ENCODE measurements at places on chromosomes 6 and 20.

GRCh38 chr6:108608453-108609275, 47.9 kb downstream of the FOXO3 start:
- DNase-seq: no peak

GRCh38 chr20:13270211-13270610, 49.1 kb downstream of the ISM1 start:
- no peak for DNase-seq

DNA sequence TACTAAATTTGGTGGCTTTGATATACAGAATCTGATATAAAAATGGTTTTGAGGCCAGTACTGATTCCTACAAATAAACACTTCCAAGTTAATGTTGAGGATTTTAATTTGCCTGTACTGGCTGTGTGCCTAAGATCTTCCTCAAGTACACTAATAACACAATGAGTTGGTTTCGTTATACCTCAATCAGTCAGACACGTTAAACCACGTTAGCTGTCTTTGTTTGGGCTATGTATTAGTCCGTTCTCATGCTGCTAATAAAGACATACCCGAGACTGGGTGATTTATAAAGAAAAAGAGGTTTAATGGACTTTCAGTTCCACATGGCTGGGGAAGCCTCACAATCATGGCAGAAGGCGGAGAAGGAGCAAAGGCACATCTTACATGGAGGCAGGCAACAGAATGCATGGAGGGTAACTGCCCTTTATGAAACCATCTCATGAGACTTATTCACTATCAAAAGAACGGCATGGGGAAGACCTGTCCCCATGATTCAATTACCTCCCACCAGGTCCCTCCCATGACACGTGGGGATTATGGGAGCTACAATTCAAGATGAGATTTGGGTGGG, 46.2 kb downstream of the NT5E start:
- DNase-seq: no peak

GRCh38 chr20:51560550-51561307, 18.2 kb upstream of the NFATC2 start:
- no peak for DNase-seq

- no peak for DNase-seq
Measured at GRCh38 chr20:36607586-36608387, 2.2 kb downstream of the RAB5IF start.

- DNase-seq: no peak
Measured at GRCh38 chr6:2450546-2450945, 205.1 kb upstream of the GMDS start.

- no peak for DNase-seq
Measured at GRCh38 chr6:37048851-37049757, 43.6 kb downstream of the FGD2 start.

DNA sequence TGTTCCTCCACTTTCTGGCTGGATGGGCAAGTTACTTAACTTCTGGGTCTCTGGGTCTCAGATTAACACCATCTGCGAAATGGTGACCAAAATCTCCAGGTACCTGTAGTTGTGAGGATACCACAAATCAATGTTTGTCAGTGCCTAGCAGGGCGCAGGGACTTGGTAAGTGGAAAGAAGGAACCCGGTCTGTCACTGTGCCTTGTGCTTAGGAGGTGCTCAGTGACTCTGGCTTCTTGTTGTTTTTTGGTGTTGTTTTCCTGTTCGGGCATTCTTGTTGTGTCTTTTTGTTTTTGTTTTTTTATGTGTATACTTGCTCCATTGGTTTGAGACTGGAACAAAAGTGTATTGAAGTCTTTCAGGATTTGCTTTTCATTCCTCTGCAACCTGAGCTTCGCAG, 17.8 kb downstream of the TM9SF4 start:
- no peak for DNase-seq

- no peak for DNase-seq
Measured at GRCh38 chr20:52207020-52207810, 15.6 kb upstream of the ZFP64 start.

DNA sequence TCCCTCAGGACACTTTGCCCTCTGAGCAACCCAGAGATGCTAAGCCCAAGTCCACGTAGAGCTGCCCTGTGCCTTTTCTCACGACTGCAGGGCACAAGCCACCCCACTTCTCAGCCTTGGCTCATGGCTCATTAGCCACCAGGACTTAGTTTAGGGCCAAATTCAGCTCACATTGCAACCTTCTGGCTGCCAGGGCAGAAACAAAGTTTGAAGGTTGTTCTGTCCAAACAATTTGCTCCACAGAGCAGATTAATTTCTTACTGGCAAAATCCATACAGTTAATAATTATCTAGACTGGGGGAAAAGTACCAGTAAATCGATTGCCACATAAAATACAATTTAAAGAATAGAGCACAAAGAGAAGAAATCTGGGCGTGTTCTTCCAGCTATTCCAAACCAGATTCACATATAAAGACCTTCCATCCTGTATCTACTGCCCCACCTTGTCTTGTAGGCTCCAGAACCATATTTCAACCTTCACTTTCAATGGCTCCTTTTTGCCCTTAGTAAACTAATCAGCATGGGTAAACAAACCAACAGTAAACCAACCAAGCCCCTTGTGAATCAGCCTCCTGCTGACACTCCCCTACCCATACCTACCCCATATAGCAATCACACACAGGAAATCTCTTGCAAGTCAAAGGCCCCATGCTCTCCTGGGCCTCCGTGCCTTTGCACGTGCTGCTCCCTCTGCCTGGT, 101.9 kb downstream of the QRSL1 start:
- no peak for DNase-seq

GRCh38 chr6:27892649-27893058, 19.5 kb downstream of the OR2B2 start:
- DNase-seq: no peak

GRCh38 chr6:15621203-15622044, 41.4 kb downstream of the DTNBP1 start:
- no peak for DNase-seq

GRCh38 chr6:106360410-106360988, at the start of gene CRYBG1:
Gene CRYBG1 (plus strand): TSS chr6:106360717. CDS start chr6:106360909, 192 bp downstream.
- DNase-seq: peak; percentile 63

DNA sequence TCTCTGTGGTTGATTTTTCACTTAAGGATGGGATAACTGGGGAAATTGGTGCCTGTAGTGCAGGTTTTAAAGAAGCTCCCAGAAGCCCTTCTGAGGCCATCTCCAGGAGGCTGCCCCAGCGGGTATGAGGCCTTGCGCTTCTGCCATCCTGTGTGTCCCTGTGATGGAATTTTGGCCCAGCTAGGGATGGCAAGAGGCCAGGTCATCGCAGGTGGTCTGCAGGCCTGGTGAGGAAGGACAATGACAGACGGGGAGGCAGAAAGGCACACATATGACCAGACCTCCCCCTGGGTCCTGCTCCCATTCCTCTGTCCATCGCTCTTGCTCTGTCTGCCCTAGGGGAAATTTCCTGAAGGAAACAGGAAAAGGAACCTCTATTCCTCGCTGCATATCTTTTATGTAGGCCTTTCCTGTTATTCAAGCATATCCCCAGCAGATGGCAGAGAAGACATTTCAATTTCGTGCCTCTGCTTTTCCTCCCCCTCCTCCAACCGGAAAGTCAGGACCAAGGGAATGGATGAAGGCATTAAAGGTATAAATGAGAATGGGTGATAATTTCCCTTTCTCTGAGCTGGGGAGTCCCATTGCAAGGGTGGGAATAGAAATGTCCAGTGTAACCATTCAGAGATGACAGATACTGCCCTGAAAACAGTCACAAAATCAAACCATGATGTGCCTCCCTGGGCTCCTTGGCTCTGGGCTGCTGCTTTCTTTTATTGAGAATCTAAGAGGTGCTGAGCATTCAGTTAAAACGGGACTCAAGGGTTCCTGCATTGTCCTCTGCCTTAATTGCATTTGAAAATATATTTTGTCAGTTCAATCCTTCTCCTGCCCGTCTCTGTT, 17.6 kb upstream of the HLA-F start:
- DNase-seq: no peak

DNA sequence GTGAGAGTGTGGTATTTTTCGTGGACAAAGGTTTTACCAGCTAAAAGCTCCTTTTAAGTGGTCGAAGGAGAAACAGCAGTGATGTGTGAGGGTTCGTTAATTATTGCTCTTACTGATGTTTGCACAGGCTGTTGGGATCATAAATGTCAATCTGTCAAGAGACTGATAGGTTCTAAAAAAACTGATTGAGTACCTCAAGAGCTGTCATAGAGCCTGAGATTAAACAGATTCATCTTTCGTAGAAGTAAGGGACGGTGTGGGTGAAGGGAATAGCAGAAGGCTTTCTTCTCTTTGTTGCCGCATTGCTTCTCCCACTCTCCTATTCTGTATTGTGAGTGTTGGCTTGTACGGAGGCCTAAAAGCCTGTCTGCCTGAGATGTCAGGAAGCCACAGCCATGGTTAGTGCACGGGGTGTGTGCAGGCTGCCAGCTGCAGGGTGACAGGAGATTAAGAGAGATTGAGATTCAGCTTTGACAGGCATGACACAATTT, 291.0 kb downstream of the ZFAND3 start:
- DNase-seq: no peak

DNA sequence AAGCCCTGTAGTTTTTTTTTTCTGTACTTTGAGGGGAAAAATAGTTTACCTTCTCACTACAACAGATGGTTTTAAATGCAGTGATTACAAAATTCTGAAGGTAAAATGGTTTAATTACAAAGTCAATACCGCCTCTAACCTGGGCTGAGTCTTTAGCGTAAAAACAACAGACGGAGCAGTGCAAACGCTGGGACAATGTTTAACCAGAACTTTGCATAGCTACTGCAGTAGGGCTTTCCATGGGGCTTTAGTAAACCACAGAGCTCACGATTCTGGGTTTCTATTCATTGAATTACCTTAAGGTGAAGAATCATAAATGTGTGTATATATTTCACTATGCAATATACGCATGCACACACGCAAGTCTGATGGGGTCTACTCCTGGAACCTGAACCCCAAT, 77.9 kb downstream of the RFX6 start:
- DNase-seq: no peak

DNA sequence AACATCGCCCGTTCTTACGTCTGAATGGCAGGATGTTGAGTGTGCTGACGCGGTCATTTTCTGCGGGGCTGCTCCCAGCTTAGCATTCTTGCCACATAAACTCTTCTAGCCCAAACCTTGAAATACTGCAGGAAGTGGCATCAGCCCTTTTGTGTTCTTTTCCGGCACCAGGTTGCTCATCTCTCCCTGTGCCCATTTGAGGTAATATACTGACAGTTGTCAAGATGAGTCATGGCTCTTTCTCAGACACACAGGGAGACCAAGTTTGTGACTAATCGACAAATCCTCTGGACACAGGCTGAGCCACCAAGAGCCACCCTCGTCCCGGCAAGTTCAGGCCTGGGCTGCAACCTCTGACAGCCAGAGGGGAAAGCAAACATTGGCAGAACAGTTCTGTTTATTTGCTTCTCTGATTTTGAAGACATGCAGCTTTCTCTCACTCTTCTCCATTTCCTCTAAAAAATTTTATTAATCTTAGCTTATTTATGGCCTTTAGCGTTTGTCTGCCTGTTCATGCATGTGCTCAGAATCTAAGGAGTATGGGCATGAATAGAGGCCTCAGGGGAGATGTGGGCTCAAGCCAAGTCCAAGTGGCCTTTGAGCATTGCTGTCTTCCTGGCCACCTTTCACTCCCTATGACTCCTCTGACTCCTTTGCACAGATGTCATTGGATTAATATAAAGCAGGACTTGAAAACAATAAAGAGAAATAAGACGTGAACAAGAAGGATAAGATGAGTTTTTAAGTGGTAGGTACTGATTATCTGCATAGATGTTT, 328.2 kb upstream of the JAG1 start:
- no peak for DNase-seq

DNA sequence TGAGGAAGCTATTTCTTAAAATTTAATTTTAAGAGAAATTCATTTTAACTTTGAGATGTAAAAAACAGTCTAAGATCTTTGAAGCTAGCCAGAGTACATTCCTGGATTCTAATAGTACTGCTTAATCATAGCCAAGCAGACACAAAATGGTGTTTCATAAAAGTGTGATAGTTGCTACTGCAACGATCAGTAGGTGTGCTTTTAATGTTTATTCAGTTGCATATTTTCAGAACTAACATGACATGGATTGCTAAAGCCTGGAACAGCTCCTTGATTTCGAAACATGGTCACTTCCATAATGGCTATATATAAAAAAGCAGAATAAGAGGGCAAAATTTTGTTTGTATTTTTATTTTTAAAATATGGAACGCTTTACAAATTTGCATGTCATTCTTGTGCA, 35.5 kb downstream of the SESN1 start:
- no peak for DNase-seq

DNA sequence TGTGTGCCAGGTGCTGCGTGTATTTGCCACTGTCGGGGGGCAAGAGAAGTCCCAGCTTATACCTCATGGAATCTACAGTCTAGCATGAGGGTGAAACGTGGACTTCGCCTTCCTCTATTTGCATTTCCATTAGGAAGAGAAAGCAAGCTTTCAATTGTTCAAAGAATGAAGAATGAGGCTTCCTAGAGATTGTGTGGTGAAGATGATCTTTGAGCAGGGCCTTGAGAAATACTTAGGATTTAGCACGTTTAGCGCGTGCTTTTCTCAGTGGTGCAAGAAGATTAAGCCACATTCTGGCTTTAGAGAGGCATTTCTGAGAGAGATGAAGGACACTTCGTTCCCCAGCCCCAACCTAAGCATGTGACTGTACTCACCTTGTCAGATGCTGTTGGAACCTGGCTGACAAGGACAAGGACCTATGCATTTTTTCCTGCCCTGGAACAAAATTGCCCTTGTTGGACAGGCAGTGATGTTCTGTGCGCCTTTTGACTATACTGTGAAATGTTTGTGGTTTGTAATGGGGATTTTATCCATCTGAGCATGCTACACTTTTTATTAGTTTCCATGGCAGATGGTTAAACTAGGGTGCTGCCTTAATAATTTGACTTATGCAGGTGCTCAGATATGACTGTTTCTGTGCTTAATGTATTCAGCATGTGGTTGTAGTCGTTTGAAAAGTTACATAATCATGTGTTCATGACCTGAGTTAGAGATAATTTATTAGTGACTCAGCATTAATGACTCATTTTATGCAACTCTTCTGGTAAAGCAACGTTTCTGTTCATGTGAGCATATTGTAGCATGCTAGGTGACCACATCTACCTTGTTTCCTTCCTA, 10.7 kb downstream of the TULP4 start:
- DNase-seq: no peak

GRCh38 chr20:53609491-53610445, 16.1 kb upstream of the ZNF217 start:
- peak; percentile 43 for DNase-seq

All from activated CD8-positive, alpha-beta memory T cell treated with anti-CD3 and anti-CD28 coated beads for 48 hours (primary cell).